COLO829 (cell line): ENCODE measurements at places on chromosomes 12 and 14.

DNA sequence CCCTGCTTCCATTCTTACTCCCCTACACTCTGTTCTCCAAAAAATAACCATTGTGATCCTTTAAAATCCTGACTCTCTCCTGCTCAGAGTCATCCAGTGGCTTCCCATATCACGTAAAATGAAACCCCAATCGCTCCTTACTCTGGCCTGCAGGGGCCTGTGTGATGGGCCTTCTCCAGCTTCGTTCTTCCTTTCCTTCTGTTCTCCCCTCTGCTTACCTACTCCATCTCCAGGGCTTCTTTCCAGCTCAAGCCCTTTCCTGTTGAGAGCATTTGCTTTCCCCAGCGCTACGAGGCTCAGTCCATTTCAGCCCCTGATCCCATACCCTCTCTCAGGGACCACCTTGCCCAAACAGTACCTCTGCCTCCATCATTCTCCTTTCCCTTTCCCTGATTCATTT is 144.4 kb upstream of the ARHGAP5 start:
- DNase-seq, result no peak

DNA sequence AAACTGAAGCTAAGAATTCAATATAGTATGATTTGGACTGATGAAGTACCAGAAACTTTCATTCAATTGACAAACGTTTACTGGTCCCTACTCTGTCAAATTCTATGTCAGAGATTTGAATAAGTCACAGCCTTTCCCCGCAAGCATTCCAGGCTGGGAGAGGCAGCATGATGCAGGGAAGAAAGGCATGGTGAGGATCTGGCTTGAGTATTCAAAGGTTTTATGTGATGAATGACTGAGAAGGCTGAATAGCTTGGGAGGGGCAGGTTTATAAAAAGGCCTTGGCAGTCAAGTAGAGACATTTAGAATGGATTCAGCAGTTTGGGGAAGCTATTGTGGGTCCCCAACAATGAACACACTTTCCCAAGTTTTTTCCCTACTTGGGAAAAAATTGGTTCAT is 431.8 kb downstream of the DPF3 start:
- DNase-seq, result no peak

- DNase-seq, result peak; percentile 77
Observed at GRCh38 chr12:100163416-100164152, 20.9 kb upstream of the BLTP3B start.

- no peak for DNase-seq
Observed at GRCh38 chr12:15597125-15597830, 191.9 kb downstream of the EPS8 start.
